ENCODE measurements at places on chromosomes 16 and 17.
A peak's percentile ranks its signal among the peaks of the same experiment; 100 is the strongest.

DNA sequence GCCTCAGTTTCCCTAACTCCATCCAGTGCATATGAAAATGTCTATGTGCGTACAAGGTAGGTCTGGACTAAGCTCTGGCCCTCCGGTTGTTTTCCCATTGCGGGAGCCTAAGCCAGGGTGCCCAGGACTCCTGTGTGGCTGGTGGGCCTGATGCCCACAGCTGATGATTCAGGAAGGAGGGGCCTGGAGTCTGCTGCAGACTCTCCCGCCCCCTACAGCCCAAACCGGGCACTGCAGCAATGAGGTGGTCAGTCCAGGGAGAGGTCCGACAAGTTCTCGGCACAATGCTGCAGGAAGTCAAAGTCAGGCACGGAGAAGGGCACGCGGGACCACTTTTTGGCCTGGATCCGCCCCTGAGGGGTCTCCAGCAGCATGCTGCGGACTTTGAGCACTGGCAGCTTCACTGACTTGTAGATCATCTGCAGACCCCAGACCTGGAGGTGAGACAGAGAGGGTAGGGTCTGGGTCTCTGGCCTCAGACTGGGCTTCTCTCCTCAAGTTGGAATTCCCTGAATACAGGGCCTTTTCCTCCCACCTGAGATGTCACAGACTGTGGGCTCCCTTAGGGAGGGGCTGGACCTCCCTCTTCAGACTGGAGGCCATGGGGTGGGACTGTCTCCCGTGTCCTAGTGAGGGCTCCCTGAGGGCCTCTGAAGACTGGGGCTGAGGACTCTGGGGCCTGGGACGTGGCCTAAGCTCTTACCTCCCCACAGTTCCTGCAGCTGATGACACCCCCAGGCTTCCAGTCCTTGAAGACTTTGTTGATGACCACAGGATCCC lies 3.4 kb upstream of the ZNF385C start:
- DNase-seq: peak; percentile 79

DNA sequence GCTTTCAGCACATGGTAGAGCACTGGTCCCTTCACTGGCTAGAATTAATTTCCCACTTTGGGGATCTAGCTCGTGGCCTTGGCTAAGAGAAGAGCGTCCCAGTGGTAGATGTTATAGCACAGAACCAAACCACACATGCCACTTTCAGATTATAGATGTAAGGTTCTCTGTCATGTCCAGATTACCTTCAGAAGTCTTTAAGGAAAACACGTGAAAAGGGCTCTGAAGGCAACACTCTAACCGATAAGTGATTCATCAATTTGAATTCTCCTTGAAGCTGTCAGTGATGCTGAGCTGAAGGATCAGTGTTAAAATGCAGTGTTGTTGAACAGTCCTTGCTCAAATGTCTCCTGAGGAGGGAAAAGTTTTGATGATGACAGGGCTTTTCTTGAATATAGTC lies 43.5 kb upstream of the VPS4A start:
- no peak for DNase-seq

GRCh38 chr16:89233678-89234490 lies 16.4 kb downstream of the ZNF778 start:
- DNase-seq: no peak

- DNase-seq: no peak
Measured at GRCh38 chr17:45979137-45979536, 19.9 kb upstream of the STH start.

GRCh38 chr17:50953518-50953830 lies 87.3 kb upstream of the TOB1 start:
- DNase-seq: no peak

GRCh38 chr17:45221081-45222013 lies at the start of gene FMNL1:
Gene FMNL1, plus strand, starts transcription at chr17:45221885. Its CDS starts 240 bp downstream, at chr17:45222125.
- DNase-seq: no peak

Measured in mesendoderm (in vitro differentiated cells).